ENCODE measurements at places on chromosomes 7 and 10.

DNA sequence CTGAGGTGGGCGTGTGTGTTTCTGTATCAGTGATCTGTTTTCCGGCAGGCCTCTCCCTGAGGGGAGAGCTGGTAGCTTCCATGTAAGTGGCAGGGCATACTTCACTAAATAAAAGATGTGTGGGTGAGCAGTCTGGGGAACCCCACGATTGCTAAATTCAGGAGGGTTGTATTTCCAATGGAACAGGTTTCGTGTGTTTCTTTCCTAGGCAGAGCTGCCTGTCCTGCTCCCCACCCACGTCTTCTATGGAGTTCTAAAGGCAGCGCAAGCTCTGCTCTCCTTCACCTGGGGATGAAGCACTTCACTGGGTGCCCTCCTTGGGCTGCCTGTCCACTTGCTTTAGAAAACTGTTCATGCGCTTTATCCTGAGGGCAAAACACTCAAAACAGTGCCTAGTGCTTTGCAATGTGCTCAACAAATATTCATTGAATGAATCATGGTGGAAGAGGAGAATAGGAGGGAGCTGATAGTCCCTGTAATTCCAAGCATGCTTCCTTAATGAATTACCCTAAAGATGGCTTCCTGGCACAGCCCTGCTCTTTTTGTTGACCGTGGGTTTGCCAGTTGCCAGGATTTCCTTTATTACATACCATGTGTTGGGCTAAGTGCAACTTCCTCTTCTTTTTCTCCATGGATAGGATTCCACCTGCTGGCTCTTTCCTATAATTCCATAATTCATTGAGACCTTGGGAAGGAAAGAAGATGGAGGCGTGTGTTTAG, 50.6 kb upstream of the SRPK2 start:
- peak; percentile 39 for DNase-seq

DNA sequence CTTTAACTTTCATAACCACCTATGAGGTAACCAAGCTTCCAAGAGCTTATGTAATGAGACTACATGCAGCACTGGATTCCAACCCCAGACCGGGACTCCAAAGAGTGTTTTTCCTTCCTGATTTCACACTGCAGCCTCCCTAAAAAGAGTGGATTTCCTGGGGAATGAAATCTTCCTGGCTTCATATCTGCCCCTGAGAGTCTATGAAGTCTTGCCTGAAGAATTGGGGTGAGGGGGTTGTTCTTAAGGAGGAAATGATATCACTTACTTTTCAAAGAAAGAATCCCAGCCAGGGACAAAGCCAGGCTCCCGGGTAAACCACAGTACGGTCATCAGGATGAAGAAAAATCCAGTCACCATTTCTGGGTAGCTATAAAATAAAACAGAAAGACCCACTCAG, 29.7 kb downstream of the STMP1 start:
- no peak for DNase-seq

DNA sequence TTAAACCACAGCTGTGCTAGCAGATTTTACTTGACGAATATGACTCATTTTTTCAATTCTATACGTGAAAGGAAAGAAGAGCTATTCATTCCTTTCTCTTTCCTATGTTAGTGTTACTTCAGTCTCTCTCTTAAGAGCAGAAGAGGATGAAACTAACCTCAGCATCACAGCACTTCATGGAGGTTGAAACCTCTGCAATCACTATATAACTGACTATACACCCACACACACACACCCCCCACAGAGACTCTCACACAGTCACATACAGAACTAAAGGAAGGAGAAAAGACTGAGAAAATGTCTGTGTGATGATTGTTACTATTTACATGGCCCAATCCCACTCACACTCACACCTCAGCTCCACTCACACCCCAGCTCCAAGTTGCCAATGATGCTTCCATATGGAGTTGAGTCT, 104.2 kb downstream of the KIF20B start:
- DNase-seq = peak; percentile 76

DNA sequence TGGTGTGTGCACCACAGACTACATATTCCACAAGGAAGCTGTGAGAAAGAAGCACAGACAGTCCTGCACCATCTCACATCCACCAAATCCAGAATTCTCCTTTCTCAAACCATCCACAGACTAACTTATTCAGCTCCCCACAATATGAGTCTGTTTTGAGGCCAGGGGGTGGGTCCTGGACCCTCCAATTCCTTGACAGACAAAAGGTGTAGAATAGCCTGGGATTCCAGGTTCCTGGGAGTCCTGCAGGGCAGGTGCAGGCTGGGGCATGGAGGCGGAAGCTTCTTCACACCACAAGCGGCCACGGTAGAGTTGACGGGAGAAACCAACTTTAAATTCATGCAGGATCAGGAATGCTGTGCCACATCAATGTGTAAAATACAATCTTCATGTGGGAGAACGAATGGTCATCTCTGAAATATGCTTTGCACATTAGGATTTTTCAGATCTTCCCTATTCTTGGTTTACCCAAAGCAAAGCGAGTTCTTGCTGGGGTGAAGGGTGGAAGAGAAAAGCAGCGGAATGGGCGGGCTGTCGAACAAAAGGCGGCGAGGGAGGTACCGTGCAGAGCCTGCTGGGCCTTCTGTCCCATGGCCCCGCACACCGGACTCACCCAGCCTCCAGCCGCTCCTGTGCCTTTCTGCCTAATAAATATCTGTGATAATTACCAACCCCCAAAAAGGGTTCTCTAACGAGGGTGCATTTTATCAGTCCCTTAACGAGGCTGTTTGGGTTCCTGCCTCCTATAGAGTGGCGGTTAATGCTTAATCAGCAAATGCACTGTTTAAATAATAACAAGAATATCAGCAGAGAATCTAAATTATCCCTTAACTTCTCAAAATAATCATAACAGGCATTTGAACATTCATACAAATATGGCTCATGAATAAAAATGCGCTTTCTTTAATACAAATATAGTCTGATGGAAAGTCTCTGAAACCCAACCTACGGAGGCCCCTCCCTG, 514.0 kb downstream of the DNAJB6 start:
- DNase-seq = no peak

GRCh38 chr7:41294556-41295454, 408.1 kb downstream of the INHBA start:
- no peak for DNase-seq

DNA sequence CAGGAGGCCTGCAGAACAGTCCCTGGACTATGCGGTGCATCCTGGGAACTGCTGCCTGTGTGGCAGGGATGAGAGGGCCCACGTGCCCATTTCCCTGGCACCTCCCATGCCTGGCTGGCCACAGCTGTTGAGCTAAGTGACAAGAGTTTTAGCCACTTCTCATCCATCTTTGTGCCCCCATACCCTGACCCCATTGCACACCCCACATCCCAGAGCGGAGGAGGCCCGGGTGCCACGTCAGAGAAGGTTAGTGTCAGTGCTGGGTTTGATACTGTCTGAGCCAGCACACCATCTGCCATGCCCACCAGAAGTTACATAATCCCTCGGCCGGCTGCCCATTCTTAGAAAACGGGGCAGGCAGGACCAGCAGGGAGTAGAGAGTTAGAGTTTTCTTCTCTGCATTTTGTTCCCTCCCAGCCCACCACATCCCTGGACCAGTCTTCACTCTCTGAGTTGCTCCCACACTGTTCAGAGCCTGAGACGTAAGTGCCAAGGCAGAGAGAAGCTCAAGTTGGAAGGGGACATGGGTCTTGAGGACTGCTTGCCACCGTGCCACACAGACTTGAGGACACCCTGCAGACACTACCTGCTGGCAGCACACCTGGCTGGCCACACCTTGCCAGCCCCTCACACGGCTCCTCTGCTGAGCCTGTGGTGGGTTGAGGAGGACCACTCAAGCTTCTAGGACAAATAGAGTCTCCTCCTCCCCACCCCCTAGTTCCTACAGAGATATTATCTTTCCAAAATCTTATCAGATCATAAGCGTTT, 13.1 kb downstream of the UNC5B start:
- DNase-seq = no peak

GRCh38 chr10:4663162-4663992, 162.6 kb upstream of the AKR1E2 start:
- no peak for DNase-seq

GRCh38 chr7:149133028-149133710, 7.0 kb upstream of the ZNF425 start:
- no peak for DNase-seq

GRCh38 chr10:54282012-54282411, 519.0 kb downstream of the PCDH15 start:
- no peak for DNase-seq
